ENCODE measurements at places on chromosomes 3 and 15.

- no peak for DNase-seq
These were observed 14.8 kb downstream of the TARS3 start for GRCh38 chr15:101709466-101709865.

DNA sequence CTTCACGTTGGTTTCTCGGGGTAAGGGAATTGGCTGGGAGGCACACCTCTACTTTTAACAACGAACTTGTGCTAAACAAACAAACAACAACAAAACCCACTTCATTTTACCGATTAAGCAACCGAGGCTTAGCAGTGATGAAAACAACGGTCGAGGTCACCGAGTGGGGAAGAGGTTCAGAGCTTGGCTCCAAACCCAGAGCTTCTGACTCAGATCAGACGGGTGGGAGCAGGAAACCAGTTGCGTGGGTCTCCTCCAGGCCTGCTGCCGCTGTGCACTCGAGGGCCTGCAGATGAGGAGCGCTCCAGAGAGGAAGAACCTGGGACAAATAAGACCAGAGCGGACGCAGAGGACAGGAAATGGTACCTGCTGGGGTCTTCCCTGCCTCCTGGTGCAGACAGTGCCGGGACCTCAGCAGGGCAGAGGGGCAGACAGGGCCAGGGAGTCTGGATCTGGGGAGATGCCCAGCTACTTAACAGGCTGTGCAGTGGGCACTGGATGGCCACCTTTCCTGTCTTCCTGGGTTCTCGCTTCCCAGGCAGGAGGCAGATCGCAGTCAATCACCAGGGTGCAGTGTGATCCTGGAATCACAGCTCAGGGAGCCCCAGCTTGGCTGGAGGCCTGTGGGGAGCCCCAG is 99.0 kb upstream of the MEF2A start:
- DNase-seq: no peak

GRCh38 chr15:79881254-79881653 is 15.6 kb downstream of the MTHFS start:
- no peak for DNase-seq

- no peak for DNase-seq
These were observed 4.8 kb upstream of the DAZL start for GRCh38 chr3:16609927-16610580.

- DNase-seq: no peak
These were observed 50.2 kb downstream of the SLCO2A1 start for GRCh38 chr3:133979553-133979952.

- DNase-seq: no peak
These were observed 21.2 kb downstream of the SLC7A14 start for GRCh38 chr3:170564664-170565063.

DNA sequence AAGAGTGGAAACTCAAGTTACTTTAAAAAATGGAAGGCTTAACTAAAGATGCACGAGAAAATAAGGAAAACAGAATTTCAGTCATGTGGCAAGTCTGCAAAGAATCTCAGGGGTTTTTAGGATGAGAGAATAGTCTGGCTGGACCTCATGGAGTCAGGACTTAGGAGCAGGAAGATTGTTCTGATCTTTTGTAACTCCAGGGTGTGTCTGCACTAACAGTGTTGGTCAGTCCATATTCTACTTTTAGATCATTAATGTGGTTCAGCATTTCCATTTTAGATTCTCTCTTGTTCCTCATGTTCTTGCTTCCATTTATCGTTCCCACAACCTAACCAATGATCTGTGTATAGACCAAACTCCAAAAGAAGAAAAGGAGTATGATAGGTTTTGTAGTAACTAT is 15.3 kb downstream of the TMEM108 start:
- DNase-seq: no peak

GRCh38 chr3:128495435-128495970 is 2.5 kb upstream of the GATA2 start:
- DNase-seq: no peak

DNA sequence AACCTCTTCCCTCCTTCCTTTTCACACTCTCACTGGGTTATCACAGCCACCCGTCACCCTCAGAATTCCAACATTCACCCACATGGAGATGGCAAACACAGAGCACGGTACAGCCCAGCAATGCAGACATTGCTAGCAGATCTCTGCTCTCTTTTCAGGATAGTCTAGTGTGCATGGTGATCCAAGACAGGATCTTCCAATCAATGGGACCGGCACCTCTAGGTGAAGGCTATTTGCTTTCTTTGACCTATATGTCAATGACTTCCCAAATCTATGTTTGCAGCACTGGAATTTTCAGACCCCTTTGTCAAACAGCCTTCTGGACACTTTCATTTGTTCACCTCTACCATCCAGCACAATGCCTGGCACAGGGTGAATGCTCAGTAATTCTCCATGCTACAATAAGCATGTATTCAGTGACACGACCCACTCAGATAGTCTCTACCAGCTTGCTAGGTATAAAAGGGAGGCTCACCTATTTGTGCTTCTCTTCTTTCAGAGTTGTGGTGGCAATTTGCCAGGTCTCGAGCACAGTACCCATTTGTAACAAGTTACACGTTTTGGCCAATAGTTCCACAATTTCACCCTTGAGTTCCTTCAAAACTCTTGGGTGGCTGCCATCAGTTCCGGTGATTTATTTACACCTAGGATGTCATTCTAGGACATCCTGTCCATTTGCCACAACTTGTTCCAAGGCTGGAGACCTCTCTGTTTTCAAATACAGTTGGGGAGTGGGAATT is 279.1 kb upstream of the ICE2 start:
- DNase-seq: no peak

GRCh38 chr3:188104050-188104449 is 49.9 kb upstream of the LPP start:
- no peak for DNase-seq

DNA sequence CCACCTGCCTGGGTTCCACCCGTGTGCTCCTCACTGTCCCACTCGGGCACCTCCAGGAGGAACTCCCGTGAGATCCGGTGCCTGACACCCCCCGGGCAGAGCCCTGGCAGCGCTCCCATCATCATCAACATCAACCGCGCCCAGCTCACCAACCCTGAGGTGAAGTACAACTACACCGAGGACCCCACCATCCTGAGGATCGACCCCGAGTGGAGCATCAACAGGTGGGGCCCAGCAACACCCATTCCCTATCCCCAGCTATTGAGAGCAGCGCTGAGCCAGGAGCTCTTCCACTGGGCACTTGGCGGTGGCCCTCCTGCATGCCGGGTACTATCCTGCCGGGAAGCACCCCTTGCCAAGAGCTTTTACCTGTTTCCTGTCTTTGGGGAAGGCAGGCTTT is 33.5 kb downstream of the PLXNA1 start:
- DNase-seq: no peak

- DNase-seq: no peak
These were observed 28.5 kb downstream of the ST3GAL6 start for GRCh38 chr3:98791341-98792325.

GRCh38 chr15:33094336-33094735 is 100.2 kb downstream of the FMN1 start:
- DNase-seq: no peak

DNA sequence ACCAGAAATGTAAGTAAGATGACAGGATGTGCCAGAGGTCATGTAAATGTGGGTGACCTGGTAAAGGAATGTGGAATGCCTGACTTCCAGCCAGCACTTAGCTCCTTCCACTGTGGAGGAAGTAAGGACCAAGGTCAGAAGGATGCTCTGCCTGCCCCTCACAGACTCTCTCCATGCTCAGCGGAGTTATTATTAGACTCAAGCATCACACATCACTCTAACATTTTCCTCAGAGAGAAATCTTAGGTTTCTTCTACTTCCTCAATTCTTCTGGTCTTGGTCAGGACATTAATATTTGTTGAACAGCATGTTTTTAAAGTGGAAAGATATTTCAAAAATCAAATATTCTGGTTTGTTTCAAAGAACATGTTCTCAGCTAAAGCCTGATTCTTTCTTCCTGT is 231.4 kb upstream of the WNT5A start:
- DNase-seq: no peak

- no peak for DNase-seq
These were observed 90.4 kb downstream of the NEDD4 start for GRCh38 chr15:55902981-55903380.

- no peak for DNase-seq
These were observed 54.0 kb downstream of the KCNH8 start for GRCh38 chr3:19202303-19202702.

DNA sequence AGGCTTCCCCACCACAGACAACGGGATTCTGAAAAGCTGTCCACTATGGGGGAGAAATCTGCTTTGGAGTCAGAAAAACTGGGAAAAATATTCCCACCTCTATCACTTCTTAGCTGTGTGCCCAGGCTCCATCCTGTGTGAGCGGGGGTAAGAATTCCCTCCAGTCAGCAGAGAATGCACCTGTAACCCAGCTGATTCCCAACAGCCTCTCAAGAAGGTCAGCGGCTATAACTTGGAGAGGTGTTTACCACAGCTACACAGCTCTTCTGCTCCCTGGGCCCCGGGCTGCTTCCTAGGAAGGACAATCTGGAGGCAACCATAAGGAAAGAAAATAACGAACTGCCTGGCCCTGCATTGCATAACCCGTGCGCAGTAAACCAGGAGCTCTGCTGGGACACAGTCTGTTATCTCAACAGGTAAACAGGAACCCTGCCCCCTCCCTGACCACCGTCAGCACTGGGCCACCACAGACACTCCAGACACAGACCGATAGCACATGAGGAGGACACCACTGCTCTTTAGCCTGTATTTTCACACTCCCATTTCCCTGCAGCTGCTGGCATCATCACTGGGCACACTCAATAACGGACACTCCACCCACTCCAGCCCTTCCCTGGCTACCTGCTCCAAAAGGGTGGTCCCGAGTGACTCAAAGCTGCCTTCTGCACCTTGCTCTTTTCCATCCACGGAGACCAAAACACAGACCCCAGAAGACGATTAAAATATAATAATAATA is 2.1 kb downstream of the RAB43 start:
- no peak for DNase-seq

GRCh38 chr3:29370021-29370420 is 89.2 kb downstream of the RBMS3 start:
- DNase-seq: no peak

- DNase-seq: no peak
These were observed 286.3 kb downstream of the RAP2B start for GRCh38 chr3:153448151-153448829.

- DNase-seq: no peak
These were observed 422.7 kb upstream of the CFAP20DC start for GRCh38 chr3:59472541-59472940.
